ENCODE measurements at places on chromosomes 5 and 9. TPM values are rescaled to one million over a fixed set of nuclear protein-coding genes. Genes with fewer than 3 reads are reported as not detected.
A peak's percentile ranks its signal among the peaks of the same experiment; 100 is the strongest.

KCNV2 gene
- 0.12 TPM for polyA plus RNA-seq

- DNase-seq, result no peak
These were observed 354.2 kb downstream of the MRPS30 start for GRCh38 chr5:45162974-45163373.

DNA sequence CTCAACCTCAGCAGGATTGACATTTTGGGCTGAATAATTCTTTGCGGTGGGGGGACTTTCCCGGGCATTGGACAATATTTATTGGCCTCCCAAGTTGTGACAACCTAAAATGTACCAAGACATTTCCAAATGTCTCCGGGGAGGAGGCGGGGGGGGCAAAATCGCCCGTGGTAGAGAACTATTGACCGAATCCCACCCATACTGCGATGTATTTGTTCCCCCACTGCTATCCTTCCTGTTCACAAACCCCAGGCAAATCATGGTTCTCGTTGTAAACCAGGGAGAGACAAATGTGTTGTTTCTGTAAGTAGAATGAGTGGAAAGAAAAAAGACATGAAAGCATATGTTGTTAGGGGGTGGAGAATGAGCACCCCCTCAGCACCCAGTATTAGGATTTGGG, 141.9 kb downstream of the PSAT1 start:
- no peak for DNase-seq

GABRP gene
- polyA plus RNA-seq, result 0.67 TPM

CYLC2 gene
- not detected for polyA plus RNA-seq

GRCh38 chr5:109853377-109853776, 163.7 kb downstream of the MAN2A1 start:
- peak; percentile 15 for DNase-seq

UNC5A gene
- polyA plus RNA-seq, result 1.1 TPM

MAN2A1 gene
- polyA plus RNA-seq, result 39.6 TPM

- DNase-seq, result no peak
These were observed 46.6 kb downstream of the ANGPTL2 start for GRCh38 chr9:127075624-127076372.

DNA sequence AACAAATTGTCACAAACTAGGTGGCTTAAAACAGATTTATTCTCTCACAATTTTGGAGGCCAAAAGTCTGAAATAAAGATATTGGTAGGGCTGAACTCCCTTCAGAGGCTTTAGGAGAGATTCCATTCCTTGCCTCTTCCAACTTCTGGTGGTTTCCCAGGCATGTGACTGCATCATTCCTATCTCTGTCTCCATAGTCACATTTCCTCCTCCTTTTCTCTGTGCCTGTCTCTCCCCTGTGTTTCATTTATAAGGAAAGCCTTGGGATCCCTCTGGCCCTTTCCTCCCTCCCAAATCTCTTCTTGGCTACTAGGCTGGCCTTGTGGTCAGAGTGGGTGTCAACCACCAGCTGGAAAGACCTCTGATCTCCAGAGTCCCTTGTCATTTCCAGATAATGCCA, 78.2 kb downstream of the SNX18 start:
- DNase-seq, result no peak

GRCh38 chr5:137268646-137269045, 230.5 kb downstream of the SPOCK1 start:
- DNase-seq, result no peak

GABBR2 gene
- polyA plus RNA-seq, result 0.63 TPM

SPATA31E1 gene
- polyA plus RNA-seq, result not detected

PCDHGA4 gene
- 1.6 TPM for polyA plus RNA-seq

GRCh38 chr5:66769030-66769733, 173.0 kb downstream of the MAST4 start:
- DNase-seq, result no peak

SOHLH1 gene
- polyA plus RNA-seq, result 0.13 TPM

- DNase-seq, result no peak
These were observed 24.5 kb downstream of the MAST4 start for GRCh38 chr5:66620711-66621110.

DNA sequence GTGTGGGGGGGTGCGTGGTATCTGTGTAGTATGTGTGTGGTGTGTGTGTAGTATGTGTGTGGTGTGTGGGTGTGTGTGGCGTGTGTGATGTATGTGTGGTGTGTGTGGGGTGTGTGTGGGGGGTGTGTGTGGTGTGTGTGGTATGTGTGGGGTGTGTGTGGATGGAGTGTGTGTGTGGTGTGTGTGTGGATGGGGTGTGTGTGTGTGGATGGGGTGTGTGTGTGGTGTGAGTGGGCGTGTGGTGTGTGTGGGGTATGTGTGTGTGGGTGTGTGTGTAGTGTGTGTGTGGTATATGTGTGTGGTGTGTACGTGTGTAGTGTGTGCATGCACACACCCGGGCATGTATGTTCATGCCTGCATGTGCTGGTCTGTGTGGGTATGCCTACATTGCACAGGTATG, 420.9 kb upstream of the DAP start:
- no peak for DNase-seq

FAM200C gene
- polyA plus RNA-seq, result 12.2 TPM
